Brain (organoid and tissue), 16 donors: ENCODE measurements at places on chromosomes 6 and 20.

GRCh38 chr6:160273196-160273595, 14.6 kb upstream of the SLC22A2 start:
- no peak for DNase-seq

- no peak for DNase-seq
Observed at GRCh38 chr20:57647006-57647932, 27.0 kb upstream of the ZBP1 start.

- no peak for DNase-seq
Observed at GRCh38 chr6:31446481-31446880, 43.1 kb downstream of the MICA start.

DNA sequence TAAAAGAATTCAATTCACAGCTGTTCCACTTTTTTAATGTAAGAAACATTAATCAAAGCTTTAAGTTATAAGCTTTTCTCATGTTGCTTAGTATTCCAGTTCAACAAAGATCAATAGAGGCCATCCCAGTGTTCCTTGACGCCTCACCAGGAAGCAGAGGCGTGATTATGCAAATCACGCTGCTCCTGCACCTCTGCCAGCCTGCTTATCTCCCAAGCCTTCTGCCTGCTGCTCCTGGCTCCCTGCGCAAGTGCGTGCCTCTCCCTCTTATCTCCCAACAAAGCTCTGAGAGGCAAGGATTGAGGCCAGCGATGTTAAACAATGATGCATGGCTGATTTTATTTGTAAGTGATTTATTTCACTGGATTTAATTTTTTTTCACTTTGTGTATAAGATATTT, 42.8 kb downstream of the INSM1 start:
- DNase-seq = peak; percentile 92

- no peak for DNase-seq
Observed at GRCh38 chr6:34157851-34158250, 12.0 kb upstream of the GRM4 start.

DNA sequence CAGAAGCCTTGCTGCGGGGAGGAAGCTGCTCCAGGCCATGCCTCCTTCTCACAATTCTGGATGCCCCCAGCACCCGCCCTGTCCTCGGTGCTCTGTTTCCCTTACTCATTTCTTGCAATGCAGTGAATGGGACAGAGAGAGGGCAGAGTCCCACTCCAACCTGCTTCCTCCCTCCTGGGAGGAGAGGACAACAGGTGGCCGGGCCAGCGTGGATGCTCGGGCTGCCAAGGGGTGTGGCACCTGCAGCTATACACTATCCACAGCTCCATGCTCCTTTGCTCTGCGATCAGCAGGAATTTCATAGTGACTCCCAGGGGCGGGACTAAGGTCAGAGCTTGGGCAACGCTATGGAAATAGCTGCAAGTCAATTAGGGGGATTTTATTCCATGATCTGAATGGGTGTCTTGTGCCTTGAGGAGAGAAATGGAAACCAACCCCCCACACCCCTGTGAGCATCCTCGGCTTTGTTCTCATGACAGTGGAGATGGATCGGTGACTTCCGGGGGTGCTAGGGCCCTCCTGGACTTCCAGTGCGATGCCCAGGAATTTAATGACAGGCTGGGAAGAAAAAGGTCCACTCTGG, 192.5 kb downstream of the MYLK4 start:
- DNase-seq = no peak
